Stimulated activated CD8-positive, alpha-beta memory T cell treated with anti-CD3 and anti-CD28 coated beads, Interleukin-4, amount 100 ng/mL, for 1 hour (primary cell): ENCODE measurements at places on chromosomes 6 and 20.

DNA sequence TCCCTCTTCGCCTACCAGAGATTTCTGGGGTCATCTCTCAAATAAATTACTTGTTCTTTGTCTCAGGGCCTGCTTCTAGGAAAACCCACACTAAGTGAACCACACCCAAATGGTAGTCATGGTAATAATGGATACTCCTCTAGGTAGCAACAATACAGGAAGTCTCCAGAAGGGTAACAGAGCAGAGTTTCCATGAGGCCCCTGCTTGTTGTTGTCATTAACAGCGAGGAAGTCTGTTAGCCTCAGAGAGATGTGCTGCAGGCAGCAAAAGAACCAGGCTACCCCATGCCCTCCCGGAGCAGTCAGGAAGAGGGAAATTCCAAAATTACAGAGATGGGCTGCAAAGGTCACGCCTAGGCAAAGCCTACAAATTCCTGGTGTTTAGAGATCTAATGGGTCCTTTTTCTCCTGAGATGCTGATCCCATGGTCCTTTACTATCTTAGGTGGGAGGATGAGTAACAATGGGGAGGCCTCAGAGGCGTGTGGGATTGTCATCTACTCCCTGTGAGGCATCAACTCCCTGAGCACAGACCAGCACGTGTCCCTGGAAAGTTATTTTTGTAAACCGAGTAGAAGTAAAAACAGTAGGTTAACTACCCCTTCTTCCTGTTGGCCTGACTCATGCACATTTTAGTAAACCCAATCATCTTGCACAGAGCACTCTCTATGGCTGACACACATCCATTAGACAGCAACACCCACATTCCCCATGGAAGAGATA lies 10.1 kb downstream of the ISM1 start:
- no peak for DNase-seq

GRCh38 chr6:12170351-12171092 lies 119.6 kb upstream of the EDN1 start:
- no peak for DNase-seq

DNA sequence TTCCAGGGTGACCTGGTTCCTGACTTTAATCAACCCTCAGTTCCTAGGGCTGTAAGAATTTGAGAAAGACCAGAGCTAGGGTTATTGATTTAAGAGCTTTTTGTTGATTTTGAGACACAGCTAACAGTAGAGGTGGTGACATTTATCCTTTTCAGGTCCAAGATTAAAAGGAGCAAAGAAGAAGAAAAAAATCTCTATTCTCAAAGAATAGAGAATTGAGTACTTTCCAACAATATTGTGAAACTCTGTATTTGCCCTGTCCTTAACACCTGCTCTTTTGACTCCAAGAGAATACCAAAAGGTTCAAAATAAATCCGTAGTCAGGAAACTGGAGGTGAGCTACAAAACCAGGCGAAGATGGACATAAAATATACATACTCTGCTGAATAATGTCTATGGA lies 7.3 kb downstream of the PAQR8 start:
- no peak for DNase-seq

GRCh38 chr20:31945785-31946184 lies 6.1 kb downstream of the PDRG1 start:
- DNase-seq = no peak

DNA sequence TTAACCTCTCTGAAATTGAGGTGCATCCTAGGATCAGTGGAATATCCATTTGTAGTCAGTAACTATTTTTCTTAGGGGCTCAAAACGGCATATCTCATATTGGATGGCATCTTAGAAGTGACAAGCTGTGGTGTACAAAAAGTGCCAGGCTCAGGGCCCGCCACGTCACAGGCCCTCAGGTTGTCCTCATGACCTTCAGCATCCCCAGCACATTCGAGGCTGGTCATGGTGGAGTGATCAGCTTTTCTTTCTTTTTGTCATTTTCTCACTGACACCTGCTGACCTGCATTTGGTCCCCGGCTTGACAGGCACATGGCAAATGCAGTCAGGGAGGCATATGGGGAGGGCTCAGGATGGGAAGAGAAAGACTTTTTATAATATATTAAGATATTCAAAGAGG lies 7.1 kb upstream of the E2F1 start:
- DNase-seq = no peak

GRCh38 chr6:153086225-153086990 lies 44.7 kb downstream of the RGS17 start:
- DNase-seq = no peak
